Endodermal cell (in vitro differentiated cells): ENCODE measurements at places on chromosomes 11 and 22.

GRCh38 chr11:111840143-111840542, 31.2 kb downstream of the ALG9 start:
- peak; percentile 72 for DNase-seq
- no peak overlapping the region for H3K27ac ChIP-seq
- peaks cover 31% of the 10 kb centered on the region for H3K36me3 ChIP-seq
- no peaks in the 10 kb centered on the region for H3K27me3 ChIP-seq

DNA sequence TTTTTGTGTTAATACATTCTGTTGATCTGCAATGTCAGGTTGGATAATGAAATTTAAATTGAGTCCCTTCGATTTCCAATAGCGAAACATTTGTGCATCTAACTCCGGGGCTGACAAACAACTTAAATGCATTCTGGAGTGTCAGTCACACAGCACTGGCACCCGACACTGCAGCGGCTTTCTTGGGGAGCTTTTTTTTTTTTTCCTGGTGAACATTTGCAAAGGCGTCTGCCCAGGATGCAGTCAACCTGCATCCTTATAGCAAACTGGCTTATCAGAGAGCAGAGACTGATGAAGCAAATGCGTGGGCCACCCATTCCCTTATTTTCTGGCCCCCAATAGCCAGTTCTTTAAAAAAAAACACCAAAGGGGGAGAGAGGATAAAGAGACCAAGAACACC, 1167.7 kb downstream of the LRRC4C start:
- no peak for DNase-seq
- no peaks in the 10 kb centered on the region for H3K36me3 ChIP-seq
- H3K4me1 ChIP-seq = no peaks in the 10 kb centered on the region
- peaks cover 30% of the 10 kb centered on the region for H3K27me3 ChIP-seq

- no peak for DNase-seq
- H3K27me3 ChIP-seq = no peaks in the 10 kb centered on the region
- H3K4me1 ChIP-seq = no peaks in the 10 kb centered on the region
Observed at GRCh38 chr11:67332081-67332691, 21.2 kb downstream of the POLD4 start.

DNA sequence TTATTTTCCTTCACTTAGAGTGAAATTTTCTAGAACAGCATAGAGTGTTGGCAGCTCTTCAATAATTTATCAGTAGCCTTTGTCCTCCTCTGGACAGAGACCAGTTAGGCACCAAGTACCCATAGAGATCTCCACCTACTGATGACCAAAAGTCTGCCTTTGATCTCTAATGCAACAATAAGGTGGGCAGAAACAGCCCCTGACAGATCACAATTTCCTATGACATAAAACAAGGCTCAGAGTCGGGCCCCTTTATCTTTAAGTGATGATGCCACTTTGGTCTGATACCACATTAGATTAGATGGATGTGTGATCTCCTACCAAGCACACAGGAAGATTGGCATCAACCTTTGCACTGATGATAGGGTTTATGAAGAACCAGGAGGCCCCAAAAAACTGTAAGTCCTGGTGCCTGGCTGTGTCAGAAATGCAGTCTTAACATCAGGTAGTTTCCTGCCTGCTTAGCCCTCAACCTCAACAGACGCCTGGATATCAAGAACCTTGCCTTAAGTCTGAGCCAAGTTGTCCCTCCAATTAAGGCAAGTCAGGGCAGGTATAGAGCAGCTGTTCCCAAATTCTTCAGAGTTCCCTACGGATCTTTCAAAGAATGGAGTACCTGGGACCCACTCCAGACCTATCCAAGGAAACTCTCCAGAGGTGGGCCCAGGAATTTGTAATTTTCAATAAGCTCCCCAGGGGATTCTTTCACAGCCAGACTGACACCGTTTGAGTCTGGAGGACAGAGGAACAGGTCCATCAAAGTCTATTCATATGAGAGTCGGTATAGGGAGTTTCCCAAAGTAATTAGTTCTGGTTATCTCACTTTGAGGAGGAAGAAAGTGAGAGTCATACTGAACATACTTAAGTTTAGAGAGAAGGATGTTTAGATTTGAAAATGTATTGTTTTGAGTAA, 30.6 kb upstream of the TMPRSS4 start:
- H3K27ac ChIP-seq = no peak overlapping the region
- H3K4me3 ChIP-seq = no peak overlapping the region
- no peak for DNase-seq

DNA sequence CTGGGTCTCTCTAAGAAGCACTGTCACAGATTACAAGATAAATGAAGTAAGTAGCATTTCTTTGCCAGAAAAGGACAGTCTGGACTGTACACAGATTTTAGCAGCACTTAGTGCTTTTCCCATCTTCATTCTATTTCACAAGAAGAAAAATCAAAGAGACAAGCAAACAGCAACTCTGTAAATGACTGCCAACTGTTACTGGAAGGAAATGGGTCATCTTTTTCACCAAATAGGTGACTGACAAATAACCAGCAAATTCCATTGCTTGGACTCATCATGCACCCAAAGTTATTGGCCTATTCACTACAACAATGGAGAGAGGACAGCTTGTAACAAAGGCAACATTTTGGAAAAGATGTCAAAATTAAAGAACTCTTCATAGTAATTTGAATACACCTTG, 28.9 kb upstream of the CARD18 start:
- no peak for DNase-seq
- H3K4me3 ChIP-seq = no peak overlapping the region
- no peak overlapping the region for H3K27ac ChIP-seq
- no peaks in the 10 kb centered on the region for H3K4me1 ChIP-seq

DNA sequence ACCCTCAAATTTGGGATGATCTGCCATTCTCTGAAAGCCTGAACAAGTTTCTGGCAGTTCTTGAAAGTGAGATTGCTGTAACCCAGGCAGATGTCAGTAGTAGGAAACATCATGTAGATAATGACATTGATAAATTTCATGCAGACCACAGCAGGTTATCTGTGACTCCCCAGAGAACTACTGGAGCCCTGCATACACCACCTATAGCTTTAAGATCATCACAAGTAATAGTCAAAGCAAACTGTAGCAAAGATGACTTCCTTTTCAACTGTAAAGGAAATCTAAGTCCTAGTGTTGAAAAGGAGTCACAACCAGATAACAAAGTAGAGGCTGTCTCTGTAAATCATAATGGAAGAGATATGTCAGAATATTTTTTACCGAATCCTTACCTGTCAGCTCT, 31.0 kb downstream of the DDIAS start:
- peaks cover 21% of the 10 kb centered on the region for H3K36me3 ChIP-seq
- H3K27me3 ChIP-seq = no peaks in the 10 kb centered on the region
- no peak for DNase-seq
- no peak overlapping the region for H3K27ac ChIP-seq

DNA sequence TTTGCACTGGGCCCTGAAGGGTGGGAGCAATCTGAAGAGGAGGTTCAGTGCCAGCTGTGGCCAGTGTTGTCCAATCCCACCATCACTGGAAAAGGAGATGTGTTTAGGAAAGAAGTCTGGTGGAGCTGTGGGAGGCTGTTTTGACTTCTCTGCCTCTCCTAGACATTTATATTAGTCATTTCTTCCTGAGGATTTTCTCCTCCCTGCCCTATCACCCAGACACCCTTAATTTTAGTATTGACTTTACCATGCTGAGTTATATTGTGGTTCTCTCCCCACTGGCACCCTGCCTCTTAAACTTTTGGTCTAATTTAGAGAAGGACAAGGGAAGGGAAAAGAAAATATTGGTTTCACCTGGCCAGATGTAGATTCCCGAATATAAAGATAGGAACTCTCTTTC, 159.1 kb downstream of the WNT11 start:
- H3K36me3 ChIP-seq = peaks cover 4% of the 10 kb centered on the region
- no peak overlapping the region for H3K27ac ChIP-seq
- no peak for DNase-seq
- H3K27me3 ChIP-seq = no peaks in the 10 kb centered on the region
- no peak overlapping the region for H3K4me3 ChIP-seq

- H3K27ac ChIP-seq = no peak overlapping the region
- H3K36me3 ChIP-seq = no peaks in the 10 kb centered on the region
- no peaks in the 10 kb centered on the region for H3K27me3 ChIP-seq
- no peaks in the 10 kb centered on the region for H3K4me1 ChIP-seq
- no peak overlapping the region for H3K4me3 ChIP-seq
- DNase-seq = no peak
Observed at GRCh38 chr11:74487875-74488274, 5.6 kb downstream of the LIPT2 start.

DNA sequence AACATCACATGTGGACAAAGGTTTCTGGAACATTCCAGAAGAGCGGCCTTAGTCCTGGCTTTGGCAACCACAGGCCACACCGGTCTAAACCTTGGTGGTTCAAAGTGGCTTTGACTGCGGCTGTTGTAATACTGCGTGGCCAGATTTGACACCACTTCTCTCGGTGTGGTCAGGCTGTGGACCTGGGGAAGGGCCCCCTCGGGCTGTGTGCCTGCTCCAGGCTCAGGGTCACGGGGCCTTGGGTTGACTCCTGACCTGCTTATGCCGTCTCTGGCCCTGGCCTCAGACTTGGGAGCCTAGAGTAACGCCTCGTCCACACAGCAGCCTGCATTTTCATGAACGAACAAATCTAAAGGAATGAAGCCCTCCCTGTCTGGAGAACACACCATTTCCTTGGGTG, 118.0 kb downstream of the PHF21B start:
- peaks cover 29% of the 10 kb centered on the region for H3K36me3 ChIP-seq
- H3K4me3 ChIP-seq = no peak overlapping the region
- H3K27me3 ChIP-seq = no peaks in the 10 kb centered on the region
- no peak overlapping the region for H3K27ac ChIP-seq
